A549 (cell line): ENCODE measurements at places on chromosomes 13 and 19. TPM values are rescaled to one million over a fixed set of nuclear protein-coding genes. Genes with fewer than 3 reads are reported as not detected.

- DNase-seq: no peak
Measured at GRCh38 chr13:41513600-41513999, 56.2 kb downstream of the RGCC start.

GRCh38 chr19:53868892-53869804, 1.5 kb downstream of the MYADM start:
- peak; percentile 95 for DNase-seq

GRCh38 chr19:5286465-5287029, 54.1 kb downstream of the PTPRS start:
- DNase-seq: no peak

The RFXAP gene
- 2.4 to 2.8 TPM (median 2.5 TPM) in 3 replicates for polyA plus RNA-seq

- no peak for DNase-seq
Measured at GRCh38 chr19:23101241-23101640, 15.6 kb upstream of the ZNF730 start.

DNA sequence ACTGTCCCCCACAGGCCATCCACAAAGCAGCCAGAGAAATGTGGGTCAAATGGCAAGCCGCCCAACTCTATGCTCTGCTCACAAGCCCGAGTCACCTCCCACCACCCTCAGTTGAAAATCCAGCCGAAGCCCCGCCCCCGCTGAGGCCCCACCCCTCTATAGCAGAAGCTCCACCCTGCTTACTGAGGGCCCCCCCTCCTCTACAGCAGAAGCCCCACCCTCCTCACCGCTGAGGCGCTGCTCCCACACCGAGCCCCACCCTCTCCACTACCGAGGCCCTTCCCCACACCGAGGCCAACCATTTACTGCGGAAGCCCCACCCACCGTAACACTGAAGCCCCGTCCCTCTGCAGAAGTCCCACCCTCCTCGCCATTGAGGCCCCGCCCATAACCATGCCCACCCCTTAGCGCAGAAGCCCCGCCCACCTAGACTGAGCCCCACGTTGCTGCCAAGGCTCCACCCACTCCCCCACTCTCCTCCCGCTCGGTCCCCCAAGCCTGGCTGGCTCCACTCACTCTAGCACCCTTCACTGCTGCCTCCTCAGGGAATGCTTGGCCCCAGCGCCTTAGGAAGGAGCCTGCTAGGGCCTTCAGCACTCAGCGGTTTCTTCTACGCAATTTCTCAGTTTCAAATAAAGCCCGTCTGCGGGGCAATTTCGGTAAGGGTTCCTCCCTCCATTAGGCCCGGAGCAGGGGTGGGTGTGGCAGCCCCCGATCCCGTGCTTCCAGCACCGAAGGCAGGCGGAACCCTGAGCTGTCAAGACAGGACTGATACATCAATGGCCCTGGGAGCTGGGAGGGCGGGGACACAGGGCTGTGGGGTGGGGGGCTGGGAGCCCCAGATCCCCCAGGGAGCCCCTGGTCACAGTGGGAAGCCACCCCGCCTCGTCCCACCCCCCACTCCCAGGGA, 9.0 kb upstream of the MYDGF start:
- peak; percentile 69 for DNase-seq

GRCh38 chr19:58021541-58022282, 12.1 kb upstream of the ZSCAN1 start:
- DNase-seq: peak; percentile 18

The TUBB4A gene
- polyA plus RNA-seq: 15.4 to 17.6 TPM (median 17.5 TPM) in 3 replicates

The CYP2F1 gene
- polyA plus RNA-seq: not detected in 3 replicates

The F2RL3 gene
- polyA plus RNA-seq: not detected in 3 replicates

DNA sequence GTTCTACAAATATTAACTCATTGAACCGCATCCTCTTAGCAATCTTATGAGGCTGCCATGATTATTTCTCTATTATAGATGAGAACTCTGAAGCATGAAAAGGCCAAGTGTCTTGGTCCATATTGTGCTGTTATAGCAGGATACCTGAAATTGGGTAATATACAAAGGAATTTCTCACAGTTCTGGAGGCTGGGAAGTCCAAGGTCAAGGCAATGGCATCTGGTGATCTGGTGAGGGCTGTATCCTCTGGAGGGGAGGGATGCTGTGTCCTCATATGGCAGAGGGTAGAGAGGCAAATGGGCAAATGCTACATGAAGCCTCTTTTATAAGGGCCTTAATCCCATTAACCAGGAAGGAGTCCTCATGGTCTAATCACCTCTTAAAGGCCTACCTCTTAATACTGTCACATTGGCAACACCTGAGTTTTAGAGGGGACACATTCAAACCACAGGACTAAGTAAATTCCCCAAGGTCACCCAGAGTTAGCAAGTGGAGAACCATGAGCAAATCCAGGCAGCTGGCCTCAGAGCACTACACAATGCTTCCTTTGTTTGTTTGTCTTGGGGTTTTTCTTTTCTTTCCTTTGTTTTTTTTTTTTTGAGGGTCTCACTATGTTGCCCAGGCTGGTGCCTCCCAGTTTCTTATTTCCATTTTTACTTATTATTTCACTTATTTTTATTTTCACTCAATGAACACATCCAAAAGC, 55.9 kb upstream of the LATS2 start:
- DNase-seq: no peak

- DNase-seq: no peak
Measured at GRCh38 chr13:98204546-98204945, 27.5 kb upstream of the RNF113B start.

- no peak for DNase-seq
Measured at GRCh38 chr13:48405875-48406274, 7.0 kb downstream of the LPAR6 start.

DNA sequence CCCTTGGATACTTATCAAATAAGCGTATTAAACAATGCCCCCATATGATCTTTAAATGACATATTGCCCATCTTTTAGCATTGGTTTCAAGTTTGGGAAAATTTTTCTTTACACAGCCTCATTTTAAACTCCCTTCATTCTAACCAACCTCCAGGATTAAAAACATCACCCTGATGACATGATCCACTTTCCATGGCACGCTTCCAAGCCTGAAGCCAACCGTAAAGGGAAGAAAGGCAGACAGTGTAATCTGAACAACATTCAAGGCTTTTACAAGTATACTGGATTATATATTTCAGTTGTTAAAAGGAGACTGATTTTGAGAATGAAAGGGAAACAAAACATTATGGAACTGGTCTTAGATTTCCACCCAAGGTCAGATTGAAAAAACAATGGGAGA, 1721.9 kb downstream of the OLFM4 start:
- no peak for DNase-seq
